ENCODE measurements at places on chromosomes 3 and 15.

- peak; percentile 29 for DNase-seq
These were observed 103.0 kb downstream of the LARS2 start for GRCh38 chr3:45491344-45491743.

GRCh38 chr3:23071758-23072157 is 131.4 kb upstream of the UBE2E2 start:
- no peak for DNase-seq

DNA sequence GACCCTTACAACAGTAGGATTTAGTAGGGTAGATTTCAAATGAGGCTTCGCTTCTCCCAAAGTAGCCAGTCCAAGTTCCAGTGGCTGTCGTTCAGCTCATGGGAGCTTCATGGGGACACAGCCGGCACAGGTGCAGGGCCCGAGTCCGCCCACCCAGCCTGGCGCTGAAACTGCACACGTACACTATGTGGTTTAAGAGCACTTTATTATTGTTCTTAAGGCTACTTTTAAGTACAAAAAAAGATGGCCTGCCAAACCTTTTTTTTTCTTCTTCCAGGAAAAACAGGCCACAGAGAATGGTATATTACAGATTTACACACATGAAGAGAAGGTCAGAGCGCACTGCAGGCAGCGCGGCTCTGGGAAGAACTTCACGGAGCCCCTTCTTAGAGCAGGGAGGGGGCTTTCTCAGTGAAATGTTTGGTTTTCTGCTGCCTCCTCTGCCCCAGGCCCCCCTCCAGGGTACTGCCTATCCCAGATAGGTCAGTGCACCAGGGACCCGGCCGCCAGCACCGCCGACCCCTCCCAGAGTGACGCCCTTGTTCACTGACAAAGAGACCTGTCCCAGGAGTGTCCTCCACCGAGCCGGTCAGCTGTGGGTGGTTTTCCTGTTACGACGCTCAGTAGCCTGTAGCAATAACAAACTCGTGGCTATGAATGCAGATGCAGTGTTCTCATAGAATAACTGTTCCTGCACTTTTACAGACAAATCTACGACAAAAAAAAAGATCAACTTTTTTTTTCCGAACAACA is 87.7 kb downstream of the VGLL4 start:
- no peak for DNase-seq

GRCh38 chr3:55860049-55860721 is 373.1 kb upstream of the WNT5A start:
- DNase-seq, result no peak

DNA sequence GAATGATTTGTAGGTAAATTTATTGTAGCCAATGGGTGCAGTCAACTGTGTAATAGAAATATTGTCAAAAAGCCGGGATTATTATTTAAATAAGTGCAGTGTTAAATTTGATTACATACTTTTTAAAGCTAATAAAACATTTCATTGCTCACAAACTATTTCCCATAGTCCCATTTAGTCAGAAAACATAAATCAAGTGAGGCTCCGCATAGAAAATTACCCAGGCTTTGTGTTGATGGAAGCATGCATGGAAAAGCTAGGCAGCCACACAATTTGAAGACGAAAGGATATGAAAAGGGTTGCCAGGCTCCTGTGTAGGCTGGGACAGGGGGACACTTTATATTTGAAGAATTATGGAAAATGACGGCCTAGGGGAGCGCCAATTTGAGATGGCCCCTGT is 82.3 kb downstream of the LRTM1 start:
- no peak for DNase-seq

GRCh38 chr15:62740141-62741004 is 302.2 kb upstream of the TPM1 start:
- no peak for DNase-seq

GRCh38 chr3:60363817-60364216 is 887.4 kb downstream of the FHIT start:
- DNase-seq, result no peak

- DNase-seq, result no peak
These were observed 3.4 kb downstream of the CORO2B start for GRCh38 chr15:68582236-68582635.

DNA sequence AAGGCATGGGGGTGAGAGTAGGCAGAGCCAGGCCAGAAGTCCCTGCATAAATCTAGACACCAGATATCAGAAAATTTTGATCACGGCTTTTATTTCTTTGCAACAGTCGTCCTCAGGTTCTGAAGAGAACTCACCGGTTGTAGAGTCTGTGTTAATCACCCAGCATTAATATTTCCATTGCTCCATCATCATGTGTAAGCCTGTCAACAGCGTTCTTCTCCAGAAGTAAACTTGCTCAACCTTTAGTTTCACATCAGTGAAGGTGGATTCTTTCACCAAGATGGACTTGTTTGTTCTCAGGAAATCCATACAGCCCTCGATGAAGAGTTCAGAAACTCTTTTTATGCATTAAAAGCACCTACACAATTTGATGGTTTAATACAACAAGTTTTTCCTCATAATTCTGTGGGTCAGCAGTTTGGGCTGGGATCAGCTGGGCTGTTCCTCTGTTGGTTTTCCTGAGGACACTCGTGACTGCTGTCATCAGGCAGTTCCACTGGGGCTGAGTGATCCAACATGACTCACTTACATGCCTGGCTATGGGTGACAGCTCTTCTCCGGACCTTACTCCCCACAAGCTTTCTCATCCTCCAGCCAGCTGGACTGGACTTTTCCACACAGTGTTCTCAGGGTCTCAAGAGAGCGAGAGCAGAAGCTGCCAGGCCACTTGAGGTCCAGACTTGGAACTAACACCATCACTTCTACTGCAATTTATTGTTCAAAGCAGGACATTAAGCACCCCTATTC is 303.4 kb downstream of the ZNF621 start:
- DNase-seq, result peak; percentile 7

DNA sequence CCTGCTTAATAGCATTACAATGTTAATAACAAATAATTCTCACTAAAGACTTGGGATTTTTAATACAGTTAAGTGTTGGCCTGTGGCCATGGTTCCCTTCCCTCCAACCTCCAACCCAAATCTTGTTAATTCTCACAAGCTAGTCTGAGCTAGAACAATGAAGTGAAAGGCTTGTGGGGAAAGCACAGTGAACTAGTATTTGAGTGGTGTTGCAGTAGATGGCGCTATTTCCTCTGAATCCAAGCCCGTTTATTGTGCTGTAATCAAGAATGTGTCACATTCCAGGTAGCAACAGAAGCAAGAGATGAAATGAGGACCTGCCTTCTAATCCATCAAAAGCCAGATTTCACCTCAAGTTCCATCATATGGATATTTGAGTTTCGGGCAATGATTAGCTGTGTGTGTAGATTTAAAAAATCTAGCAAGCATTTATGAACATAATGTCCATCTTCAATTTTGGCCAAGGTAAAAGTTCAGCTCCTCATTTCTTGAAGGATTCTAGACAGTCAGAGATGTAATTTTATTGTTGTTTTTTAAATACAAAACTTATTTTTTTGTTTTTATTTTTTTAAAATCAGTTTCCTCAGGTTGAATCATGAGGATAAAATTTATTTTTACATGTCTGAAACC is 160.7 kb downstream of the SQOR start:
- DNase-seq, result peak; percentile 46

DNA sequence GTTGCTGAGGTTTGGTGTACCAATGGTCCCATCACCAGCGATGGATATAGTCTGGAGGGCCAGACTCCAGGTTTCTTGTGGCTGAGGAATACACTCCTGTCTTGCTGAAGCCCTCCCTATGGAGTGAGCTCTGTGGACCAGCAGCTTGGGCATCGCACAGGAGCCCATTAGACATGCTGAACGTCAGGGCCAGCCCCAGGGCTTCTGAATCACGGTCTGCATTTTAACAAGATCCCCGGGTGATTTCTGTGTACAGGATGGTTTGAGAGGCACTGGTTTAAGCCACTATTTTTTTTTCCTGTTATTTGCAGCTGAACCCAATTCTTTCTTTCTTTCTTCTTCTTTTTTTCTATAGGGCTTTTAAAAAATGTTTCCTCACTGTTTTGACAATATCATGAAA is 69.5 kb upstream of the XCR1 start:
- no peak for DNase-seq

- no peak for DNase-seq
These were observed 51.9 kb upstream of the PFN2 start for GRCh38 chr3:150022381-150023238.

DNA sequence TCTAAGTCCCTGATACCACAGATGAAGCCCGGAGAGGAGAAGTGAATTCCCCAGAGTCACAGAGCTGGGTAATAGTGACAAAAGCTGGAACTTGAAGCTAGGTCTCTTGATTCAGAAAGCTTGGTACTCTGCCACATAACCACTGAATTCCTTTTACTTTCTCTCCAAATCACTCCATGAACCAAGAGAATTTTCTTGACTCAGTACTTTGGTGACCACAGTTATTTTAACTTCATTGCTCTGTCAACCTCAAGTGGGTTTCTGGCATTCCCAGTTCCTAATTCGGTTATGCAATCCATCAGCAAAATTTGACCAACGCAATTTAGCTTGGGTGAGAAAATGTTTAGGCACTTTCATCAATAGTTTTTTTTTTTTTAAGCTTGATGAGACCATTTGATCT is 61.0 kb upstream of the PPARG start:
- DNase-seq, result no peak

DNA sequence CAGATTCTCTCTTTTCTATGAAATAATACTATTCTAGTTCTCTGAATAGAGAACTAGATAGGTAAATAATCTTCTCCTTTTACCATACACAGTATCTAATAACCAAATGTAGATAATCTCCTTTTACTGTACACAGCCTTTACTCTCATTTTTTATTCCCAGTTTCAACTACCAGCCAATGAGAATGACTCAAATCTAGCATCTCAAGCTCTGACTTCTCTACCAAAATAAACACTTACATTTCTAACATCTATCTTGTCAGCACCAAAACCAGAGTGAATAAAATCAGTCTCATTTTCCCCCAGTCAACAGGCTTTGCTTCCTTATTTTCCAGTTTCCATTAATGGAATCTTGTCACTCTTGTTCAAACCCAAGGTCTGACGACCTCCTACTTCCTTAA is 36.9 kb downstream of the LRRFIP2 start:
- DNase-seq, result no peak

DNA sequence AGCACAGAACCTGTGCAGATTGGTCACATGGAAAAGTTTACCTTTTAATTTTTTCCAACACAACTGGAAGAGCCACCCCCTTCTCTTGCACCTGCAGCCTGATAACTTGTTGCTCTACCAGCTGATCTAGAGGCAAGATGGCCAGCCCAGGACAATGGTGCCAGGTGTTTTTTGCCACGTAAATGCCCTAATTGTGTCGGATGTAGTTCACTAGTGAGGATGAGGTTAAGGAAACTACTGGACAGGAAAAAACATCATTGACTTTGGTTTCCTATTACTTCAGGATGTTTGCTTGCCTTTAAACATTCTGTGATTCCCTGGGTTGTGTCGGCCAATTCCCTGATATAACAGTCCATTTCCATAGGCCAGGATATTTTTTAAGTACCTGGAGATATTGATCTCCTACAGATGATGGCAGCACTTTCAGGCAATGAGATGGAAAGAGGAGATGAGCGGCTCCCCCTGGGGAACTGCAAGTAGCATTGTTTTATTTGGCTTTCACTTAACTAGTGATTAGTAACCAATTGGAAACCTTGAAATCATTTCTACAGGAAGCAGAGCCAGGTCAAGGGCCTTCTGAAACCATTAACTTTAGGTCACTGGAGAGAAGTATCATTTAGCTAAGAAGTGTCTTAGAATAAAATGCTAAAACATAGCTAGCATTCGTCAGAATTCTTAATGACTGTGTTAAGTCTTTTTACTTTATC is 72.5 kb downstream of the OSBPL10 start:
- no peak for DNase-seq

GRCh38 chr3:185753354-185753753 is 71.5 kb downstream of the IGF2BP2 start:
- DNase-seq, result no peak

- DNase-seq, result no peak
These were observed 140.8 kb downstream of the OSBPL10 start for GRCh38 chr3:31840252-31840651.

GRCh38 chr3:48409291-48410201 is 20.3 kb downstream of the PLXNB1 start:
- no peak for DNase-seq

DNA sequence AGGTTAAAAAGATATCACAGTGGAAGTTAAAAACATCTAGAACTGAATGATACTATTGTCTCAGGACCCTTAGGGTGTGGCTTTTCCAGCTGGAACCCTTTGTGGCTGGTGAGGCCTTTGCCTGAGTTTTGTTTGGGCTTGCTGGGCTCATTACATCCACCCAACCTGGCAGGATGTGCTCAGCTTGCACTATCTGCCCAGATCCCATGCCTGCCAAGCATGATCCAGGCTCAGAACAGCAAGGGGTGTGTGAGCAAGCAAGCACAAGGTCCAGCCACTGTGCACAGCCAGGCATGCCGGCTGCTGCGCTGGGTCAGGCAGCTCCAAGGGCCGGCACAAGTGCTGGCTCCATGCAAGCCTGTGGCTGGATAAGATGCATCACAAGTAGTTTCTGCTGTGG is 512.7 kb upstream of the CDIN1 start:
- peak; percentile 13 for DNase-seq

Data from RWPE1 (cell line).